ENCODE measurements at places on chromosomes 5 and 9.

GRCh38 chr5:2656206-2656605, 95.3 kb downstream of the IRX2 start:
- DNase-seq = no peak

GRCh38 chr9:96048956-96049831, 173.7 kb downstream of the ERCC6L2 start:
- DNase-seq = no peak

- DNase-seq = no peak
Observed at GRCh38 chr9:100281676-100282387, 70.9 kb downstream of the TEX10 start.

GRCh38 chr9:6498982-6499381, 86.0 kb downstream of the UHRF2 start:
- no peak for DNase-seq

GRCh38 chr5:123150089-123150488, 61.0 kb downstream of the PRDM6 start:
- no peak for DNase-seq

DNA sequence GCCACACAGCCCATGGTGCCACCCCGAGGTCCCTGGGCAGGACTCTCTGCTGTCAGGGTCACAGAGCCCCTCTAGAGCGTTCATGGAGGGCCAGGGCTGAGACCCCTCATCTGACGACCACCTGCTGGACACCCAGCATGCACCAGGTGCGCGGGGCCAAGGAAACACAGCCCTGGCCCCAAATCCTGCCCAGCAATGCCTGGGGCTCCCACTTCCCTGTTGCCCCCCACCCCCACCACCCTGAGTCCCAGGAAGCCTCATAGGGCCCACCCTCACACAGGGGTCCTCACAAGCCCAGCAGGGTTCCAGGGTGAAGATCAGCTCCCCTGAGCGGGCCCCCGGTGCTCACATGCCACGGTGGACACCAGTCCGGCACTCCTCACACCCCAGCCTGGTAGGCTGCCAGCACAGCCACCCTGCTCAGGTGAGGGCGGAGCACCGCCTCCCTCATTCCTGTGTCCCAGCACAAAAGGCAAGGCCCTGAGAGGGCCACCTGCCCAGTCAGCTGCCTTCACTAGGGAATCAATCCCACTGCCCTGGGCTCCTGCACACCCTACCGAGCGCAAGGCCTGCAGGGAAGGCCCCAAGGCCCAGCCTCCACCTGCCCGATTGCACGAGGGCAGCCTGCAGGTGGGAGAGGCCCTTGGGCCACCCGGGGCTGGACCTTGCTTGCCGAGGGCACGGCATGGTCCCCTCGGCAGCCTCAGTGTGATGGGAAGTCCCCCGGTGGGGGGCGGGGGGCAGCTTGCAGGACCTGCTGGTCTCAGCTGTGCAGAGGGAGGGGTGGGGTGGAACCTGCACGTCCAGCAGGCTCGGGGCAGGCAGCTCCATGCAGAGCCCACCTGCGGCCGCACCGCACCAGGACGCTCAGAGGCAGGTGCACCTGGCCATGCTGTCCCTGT, 56.4 kb upstream of the UBAC1 start:
- DNase-seq = no peak

DNA sequence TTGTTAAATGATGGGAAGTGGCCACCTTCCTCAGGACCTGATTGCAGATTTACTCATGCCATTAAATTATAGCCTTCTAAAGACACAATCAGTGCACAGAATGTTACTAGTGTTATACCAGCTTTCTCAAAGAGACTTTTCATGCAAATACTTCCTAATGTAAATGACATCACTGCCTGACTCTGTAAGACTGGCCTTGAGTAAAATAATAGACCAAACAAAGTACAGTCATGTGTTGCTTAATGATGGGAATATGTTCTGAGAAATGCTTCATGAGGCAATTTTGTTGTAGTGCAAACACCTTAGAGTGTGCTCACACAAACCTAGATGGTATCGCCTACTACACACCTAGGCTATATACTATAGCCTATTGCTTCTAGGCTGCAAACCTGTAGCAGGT, 17.0 kb upstream of the C1QTNF3 start:
- no peak for DNase-seq
